Activated CD4-positive, alpha-beta T cell treated with anti-CD3 and anti-CD28 coated beads for 48 hours (primary cell): ENCODE measurements at places on chromosomes 16 and 17.
A peak's percentile ranks its signal among the peaks of the same experiment; 100 is the strongest.

- DNase-seq, result no peak
Observed at GRCh38 chr16:22646948-22647556, 136.4 kb downstream of the NPIPB5 start.

DNA sequence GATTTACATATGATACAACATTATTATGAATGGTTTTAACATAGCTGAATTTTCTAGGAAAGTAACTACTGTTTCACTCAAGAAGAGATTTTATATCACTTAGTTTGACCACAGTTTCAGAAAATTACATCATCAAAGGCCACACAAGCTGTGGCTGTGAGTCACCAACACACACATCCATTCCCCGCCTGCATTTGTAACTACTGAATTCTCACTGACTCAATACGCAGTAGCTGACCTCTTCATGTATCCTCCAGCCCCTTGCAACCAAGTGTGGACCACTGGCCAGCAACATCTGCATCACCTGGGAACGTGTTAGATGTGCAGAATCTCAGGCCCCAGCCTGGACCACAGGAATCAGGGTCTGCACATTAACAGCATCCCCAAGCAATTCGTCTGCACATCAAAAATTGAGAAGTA is 197.6 kb downstream of the XYLT1 start:
- peak; percentile 52 for DNase-seq

DNA sequence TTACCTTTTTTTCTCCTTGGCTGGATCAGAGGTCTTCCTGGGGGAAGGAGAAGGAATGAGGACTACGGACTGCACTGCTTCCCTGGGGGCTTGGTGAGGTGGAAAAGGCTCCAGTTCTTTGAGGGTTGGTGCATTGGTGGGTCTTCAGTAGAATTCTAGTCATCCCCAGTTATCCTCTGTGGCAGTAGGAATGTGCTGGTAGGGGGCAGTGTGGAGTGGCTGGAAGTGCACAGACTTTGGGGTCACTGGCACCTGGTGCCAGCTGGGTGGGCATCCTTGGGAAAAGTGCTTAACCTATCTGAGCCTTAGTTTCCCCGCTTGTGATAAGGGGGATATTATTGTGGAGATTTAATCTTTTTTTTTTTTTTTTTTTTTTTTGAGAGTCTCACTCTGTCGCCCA is 6.3 kb downstream of the TAC4 start:
- no peak for DNase-seq

- DNase-seq, result no peak
Observed at GRCh38 chr16:66434619-66435430, 7.7 kb downstream of the BEAN1 start.

- DNase-seq, result no peak
Observed at GRCh38 chr16:1977875-1978268, 3.4 kb downstream of the NOXO1 start.

DNA sequence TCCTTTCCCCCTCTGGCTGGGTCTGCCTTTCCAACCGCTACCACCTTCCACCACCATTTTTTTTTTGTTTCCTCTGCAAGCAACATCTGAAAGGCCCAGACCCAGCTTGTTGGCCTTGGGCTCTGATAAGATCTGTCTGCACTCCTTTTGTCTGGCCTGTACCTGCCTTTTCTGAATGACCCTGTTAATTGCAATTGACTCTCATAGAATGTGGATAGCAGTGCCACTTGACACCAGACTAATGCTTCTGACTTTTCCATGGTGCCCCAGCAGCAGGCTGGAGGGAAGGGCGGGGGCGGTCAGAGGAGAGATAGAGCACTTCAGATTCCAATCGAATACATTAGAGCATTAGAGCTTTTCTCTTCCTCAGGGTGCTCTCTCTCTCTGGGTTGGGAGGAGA is 538.9 kb downstream of the WWOX start:
- DNase-seq, result no peak

DNA sequence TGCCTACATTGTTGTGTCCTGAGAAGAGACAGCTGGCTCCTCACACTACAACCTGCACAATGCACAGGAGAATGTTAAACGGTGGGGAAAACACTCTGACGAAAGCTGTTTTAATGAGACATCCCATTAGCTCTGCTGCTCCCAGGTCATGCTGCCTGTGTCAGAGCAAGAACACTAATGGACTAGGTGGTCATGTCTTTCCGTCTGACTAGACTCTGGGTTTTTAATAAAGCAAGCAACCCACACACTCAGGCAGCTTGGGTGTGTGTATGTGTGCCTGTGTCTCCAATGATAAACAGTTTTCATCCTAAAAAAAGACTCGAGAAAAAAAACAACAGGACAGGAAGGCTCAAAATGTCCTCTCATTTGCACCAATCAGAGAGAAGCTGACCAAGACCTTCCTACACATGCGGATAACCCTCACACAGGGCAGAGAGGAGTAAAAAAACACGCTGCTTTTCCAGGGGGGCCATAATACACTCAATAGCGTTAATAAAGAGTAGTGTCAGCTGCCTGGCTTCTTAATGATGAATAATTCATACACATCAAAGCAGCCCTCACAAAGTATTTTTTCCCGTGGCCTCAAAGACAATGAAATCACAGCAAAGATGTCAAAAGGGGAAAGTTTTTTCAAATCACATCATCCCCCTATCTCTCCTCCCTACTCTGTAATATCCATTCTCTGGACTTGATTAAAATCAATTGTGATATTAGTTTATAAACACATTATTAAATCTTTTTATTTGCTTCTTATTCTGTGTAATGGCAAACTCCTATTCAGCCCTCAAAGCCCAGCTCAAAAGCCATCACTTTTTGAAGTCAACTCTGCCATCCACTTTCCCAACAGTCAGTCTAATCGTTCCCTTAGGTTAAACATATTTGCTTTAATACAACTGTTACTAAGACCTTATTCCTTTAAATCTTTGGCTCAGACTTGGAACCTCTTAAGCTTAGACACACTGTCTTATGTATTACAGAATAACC is 244.2 kb upstream of the CDH11 start:
- DNase-seq, result no peak

GRCh38 chr17:73595479-73595878 is 48.8 kb downstream of the SDK2 start:
- peak; percentile 56 for DNase-seq

DNA sequence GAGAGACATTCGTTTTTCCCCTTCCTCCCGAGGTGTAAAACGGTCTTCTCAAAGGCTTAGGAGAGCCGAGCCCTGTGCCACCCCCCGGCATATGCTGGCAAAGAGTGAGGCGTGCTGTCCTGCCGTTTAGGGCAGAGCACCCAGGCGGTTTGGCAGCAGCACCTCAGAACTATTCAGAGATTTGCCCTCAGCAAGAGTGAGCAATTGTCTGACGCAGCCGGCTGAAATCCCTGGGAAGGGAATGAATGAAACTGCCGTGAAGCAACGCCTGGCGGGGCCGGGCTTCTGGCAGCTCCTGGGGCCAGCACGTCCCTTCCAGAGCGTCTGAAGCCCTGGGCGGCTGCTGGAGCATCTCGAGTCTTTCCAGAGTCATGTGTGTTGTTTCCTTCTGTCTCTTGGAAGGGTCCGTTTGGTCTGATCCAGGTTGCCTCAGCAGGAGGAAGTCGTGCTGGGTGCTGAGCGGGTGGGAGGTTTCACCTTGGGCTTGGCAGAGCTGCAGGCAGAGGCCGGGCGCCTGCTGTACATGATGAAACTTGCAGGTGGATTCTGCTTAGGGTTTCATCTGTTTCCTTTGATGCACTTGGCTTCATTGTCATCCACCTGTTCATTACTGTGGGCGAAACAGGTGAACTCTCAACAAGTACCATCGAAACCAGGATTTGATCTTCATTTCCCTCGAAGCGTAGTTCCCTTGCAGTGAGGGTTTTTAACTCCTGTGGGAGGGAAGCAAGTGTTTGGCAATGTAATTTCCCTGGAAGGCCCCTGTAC is 35.4 kb downstream of the TBCD start:
- DNase-seq, result no peak

DNA sequence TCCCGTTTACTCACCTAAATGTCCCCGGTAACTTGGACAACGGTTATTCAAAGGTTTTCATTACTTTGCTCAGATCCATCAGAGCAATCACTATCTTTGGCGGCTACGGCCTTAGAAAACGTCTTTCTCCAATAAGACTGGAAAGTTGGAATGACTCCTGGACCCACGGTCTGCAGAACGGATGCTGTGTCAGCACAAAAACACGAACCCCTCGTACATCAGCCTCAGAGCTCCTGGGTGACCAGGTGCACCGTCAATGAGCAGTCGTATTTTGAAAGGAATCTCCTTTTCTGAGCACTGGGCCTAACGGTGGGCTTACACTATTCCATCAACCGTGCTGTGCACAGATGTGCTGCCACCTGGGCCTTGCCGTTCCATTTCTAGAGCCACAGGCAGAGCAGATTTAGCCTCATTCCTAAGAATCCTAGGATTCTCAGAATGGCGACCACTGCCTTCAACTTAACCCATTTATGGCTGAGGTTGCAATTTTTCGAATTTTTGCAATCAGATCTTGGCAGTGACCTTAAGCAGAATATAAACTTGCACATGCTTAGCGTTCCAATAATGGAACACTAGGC is 110.8 kb upstream of the ZNF750 start:
- no peak for DNase-seq

- DNase-seq, result no peak
Observed at GRCh38 chr17:17203173-17203730, 2.9 kb downstream of the PLD6 start.

DNA sequence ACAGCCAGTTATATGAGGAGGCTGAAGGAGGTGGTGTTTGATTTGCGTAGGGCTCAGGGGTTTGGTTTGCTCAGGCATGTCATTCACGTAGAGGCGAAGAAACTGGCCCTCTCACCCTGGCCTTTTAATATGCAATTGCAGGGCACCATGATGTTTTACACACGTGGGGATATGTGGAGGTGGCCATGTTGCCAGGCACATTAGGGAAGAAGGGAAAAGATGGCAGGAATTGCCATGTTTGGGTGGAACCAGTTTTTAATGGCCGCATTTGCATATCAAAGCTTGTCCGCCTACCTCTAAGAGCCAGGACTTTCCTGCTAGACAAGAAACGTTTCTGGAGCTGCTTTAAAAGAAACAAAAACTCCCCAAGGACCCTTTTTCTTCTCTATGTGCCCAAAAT is 1483.7 kb upstream of the GOT2 start:
- DNase-seq, result no peak

DNA sequence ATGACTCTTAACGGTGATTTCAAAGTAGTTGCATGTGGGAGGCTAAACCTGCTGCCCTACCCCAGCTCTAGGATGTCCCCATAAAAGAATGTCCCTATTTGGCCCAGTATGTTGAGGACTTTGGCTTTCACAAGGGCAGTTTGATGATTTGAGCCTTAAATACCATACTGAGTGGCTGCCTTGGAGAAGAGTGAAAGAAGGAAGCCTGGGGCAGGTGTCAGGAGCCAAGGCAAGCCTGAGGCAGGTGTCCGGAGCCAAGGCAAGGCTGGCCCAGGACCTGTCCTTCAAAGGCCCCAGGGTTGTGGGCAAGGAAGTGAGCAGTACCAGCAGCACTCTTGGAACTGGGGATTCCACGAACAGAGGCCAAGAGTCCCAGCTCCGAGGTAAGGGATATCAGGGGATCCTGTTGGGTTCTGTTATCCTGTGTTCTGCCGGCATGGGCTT is 18.6 kb downstream of the ST6GALNAC2 start:
- no peak for DNase-seq

DNA sequence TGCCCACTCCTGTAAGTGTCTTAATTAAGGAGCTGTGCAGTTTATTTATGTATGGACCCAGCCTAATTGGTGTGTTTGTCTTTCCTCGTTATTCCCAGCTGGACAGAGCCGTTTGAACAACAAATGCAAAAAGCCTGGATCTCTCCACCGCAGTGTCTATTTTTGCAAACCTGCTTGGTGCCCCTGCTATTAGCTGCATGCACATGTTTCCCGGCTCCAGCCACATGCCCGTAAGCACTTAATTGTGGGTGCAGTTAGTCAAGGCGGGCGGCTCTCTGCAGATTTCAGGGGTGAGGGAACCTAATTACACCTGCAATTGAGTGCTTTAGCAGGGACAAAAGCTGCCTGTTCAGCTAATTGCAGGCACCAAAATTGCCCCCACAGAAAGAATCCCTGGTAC is 74.0 kb upstream of the GSE1 start:
- DNase-seq, result no peak

GRCh38 chr16:84823484-84823883 is 3.7 kb downstream of the CRISPLD2 start:
- no peak for DNase-seq
